H1 (cell line): ENCODE measurements at places on chromosomes 6 and 20. TPM values are rescaled to one million over a fixed set of nuclear protein-coding genes. Genes with fewer than 3 reads are reported as not detected.

GRCh38 chr20:25097498-25097897, 15.6 kb upstream of the VSX1 start:
- DNase-seq = no peak

GRCh38 chr6:99613409-99613704, 6.7 kb downstream of the PRDM13 start:
- no peak for DNase-seq

DNA sequence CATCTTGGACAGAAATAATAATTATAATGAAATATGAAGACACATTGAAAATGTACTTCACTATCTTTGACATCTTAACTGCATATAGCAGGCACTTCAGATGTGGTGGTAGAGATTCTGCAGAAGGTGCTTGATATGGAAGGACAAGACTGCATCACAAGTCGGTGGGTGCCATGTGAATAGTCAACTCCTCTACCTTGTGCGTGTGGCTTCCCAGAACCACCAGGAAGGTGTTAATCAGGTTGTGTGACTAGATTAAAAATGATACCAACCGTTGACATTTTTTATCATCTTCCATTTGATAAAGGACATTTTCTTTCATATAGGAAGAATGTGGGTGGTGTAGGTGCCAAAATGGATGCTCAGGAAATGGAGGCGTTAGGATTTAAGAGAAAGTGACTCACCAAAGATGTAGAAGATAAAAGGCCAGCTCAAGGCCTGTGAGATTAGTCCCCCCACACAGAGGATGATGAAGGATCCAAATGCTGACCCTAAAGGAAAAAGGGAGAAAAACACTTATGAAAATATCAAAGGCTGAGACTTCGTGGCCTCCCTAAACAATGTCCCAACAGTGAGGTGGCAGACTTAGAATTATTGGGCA, 12.3 kb downstream of the SLC17A2 start:
- DNase-seq = no peak

- DNase-seq = no peak
Measured at GRCh38 chr6:140311146-140311545, 936.7 kb upstream of the CITED2 start.

DNA sequence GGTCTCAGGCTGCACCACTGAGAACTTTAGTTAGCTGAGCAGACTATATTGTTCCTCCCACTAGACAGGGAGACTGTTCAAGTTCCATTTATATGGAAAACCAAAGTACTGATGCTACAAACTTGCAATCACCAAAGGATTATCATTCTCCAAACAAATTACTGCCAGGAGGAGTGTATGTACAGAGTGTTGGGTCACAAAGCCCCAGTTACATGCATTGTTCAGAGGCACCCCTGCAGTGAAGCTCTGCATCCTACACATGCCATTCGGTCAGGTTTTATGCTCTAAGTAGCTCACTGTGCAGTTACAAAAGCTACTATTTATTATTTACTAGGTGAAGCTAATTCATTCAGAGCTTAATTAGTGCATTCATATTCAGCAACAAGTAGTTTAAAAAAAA, 75.8 kb downstream of the SMLR1 start:
- no peak for DNase-seq

DNA sequence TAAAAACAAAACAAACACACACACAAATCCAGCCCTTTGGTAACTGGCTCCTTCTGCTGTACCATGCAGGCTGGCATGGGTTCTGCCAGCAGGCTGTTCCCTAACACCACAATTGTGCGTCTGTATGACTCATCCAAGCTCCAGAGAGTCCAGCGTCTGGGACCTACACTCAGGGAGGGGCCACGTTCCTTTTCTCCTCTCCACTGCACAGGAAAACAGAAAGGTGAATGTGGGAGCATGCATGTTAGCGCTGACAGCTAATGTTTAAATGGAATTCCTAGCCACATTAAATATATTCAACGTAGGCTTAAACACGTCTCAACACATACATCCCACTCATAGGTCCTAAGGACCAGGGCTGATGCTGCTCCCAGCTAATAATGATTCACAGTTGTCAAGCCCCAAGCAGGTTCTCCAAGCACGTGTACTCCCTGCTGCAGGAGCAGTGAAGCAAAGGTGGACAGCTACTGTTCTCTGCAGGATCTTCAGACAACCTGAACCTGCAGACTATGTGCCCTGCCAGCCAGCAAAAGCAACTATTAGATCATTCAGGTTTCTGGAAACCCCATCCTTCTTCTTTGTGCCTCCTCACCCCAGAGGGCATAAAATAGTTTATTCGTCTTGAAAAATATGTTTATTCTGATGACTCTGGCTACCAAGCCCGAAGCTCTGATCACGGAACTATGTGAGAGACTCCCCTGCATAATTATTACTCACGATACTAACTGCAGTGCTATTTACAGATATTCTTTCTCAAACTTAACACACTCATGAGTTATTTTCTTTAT, 20.9 kb downstream of the MAP1LC3A start:
- DNase-seq = no peak

- no peak for DNase-seq
Measured at GRCh38 chr6:45631396-45631795, 253.7 kb upstream of the SUPT3H start.

TMEM200A gene
- 3.8 and 6.2 TPM in 2 replicates for polyA plus RNA-seq
